ENCODE measurements at places on chromosomes 2 and 18. TPM values are rescaled to one million over a fixed set of nuclear protein-coding genes. Genes with fewer than 3 reads are reported as not detected.

Gene CAB39
- 83.1 TPM for total RNA-seq

Gene GKN2
- total RNA-seq, result 9.7 TPM

Gene FAM117B
- total RNA-seq, result 5.3 TPM

Gene FBXO41
- total RNA-seq, result 6.1 TPM

Gene CFC1
- not detected for total RNA-seq

Gene SIX2
- 6.6 TPM for total RNA-seq

Gene MERTK
- total RNA-seq, result 69.9 TPM

Gene RIT2
- total RNA-seq, result not detected

Gene EVX2
- total RNA-seq, result not detected

Gene GNLY
- 8.5 TPM for total RNA-seq

Gene HOXD3
- 3.9 TPM for total RNA-seq

Gene IAH1
- total RNA-seq, result 53.6 TPM

GRCh38 chr2:150919901-150920300 is 341.8 kb downstream of the RBM43 start:
- H3K4me3 ChIP-seq, result no peak overlapping the region
- no peak for DNase-seq
- H3K27me3 ChIP-seq, result no peaks in the 10 kb centered on the region
- no peak overlapping the region for H3K27ac ChIP-seq
- H3K4me1 ChIP-seq, result no peaks in the 10 kb centered on the region

- no peak overlapping the region for H3K27ac ChIP-seq
- H3K36me3 ChIP-seq, result no peaks in the 10 kb centered on the region
- peaks cover 40% of the 10 kb centered on the region for H3K4me1 ChIP-seq
- DNase-seq, result no peak
- no peak overlapping the region for H3K4me3 ChIP-seq
- no peaks in the 10 kb centered on the region for H3K27me3 ChIP-seq
Observed at GRCh38 chr2:152473151-152473857, 138.3 kb downstream of the FMNL2 start.

DNA sequence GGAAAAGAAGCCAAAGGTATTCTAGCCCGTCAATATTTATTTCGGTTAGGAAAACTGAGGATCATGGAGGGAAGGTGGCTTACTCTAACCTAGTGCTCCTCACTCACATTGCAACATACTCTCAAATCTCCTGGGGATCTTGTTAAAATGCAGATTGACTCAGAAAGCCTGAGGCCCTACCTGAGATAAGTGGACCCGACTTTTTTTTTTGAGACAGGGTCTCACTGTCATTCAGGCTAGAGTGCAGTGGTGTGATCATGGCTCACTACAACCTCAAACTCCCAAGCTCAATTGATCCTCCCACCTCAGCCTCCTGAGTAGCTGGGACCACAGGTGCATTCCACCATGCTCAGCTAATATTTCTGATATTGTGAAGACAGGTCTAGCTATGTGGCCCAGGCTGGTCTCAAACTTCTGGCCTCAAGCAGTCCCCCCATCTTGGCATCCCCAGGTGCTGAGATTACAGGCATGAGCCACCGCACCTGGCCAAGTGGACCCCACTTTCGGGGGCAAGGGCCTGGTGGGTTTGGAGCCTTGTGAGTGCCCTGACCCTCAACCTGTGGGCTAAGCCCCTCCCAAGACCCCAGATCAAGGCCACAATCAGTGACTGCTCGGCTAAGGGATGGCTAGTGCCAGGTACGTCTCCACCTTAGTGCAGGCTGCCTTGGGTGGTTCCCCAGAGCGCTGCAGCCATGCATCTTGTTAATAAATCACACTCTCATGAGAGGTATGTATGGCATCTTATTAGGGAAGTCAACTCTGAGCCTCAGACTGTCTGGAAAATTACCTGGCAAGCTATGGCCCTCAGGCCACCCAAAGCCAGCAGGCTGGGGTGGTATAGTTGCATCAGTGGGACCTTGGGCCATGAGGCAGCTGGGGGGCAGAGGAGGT is 1.1 kb upstream of the NEURL3 start:
- H3K4me1 ChIP-seq, result peaks cover 12% of the 10 kb centered on the region
- H3K4me3 ChIP-seq, result no peak overlapping the region
- no peaks in the 10 kb centered on the region for H3K27me3 ChIP-seq
- H3K27ac ChIP-seq, result no peak overlapping the region

GRCh38 chr2:233801357-233802131 is 23.4 kb downstream of the MROH2A start:
- DNase-seq, result no peak
- H3K27me3 ChIP-seq, result no peaks in the 10 kb centered on the region
- no peak overlapping the region for H3K4me3 ChIP-seq
- no peaks in the 10 kb centered on the region for H3K4me1 ChIP-seq
- no peaks in the 10 kb centered on the region for H3K36me3 ChIP-seq
- H3K27ac ChIP-seq, result no peak overlapping the region

- no peaks in the 10 kb centered on the region for H3K27me3 ChIP-seq
- no peak overlapping the region for H3K4me3 ChIP-seq
- no peaks in the 10 kb centered on the region for H3K36me3 ChIP-seq
- no peak for DNase-seq
Observed at GRCh38 chr18:29501952-29502351, 1325.0 kb upstream of the CDH2 start.

GRCh38 chr2:10524341-10524740 is 76.2 kb upstream of the ODC1 start:
- no peak overlapping the region for H3K4me3 ChIP-seq
- no peaks in the 10 kb centered on the region for H3K36me3 ChIP-seq
- no peaks in the 10 kb centered on the region for H3K4me1 ChIP-seq

GRCh38 chr2:144326825-144327224 is 193.1 kb downstream of the ZEB2 start:
- peaks cover 6% of the 10 kb centered on the region for H3K4me1 ChIP-seq
- no peak overlapping the region for H3K4me3 ChIP-seq
- H3K27ac ChIP-seq, result no peak overlapping the region
- no peak for DNase-seq
- H3K36me3 ChIP-seq, result no peaks in the 10 kb centered on the region

DNA sequence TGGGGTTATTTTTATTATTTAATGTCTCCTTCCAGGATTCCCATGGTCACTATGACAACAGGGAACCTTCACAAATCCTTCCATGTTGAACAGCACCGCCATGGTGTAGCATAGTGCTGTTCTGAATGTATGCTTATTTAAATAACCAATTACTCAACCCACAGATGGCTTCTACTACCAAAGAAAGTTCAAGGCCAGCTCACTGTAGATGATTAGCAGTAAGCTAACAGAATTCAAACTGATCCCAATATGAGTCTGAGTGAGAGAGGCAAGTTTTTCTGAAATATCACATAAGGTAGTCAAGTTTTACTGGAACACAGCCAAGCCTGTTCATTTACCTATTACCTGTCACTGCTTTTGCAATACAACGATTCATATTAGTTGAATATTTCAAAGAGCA is 51.2 kb downstream of the CLASP1 start:
- no peaks in the 10 kb centered on the region for H3K36me3 ChIP-seq
- no peak for DNase-seq
- no peak overlapping the region for H3K27ac ChIP-seq
- peaks cover 7% of the 10 kb centered on the region for H3K4me1 ChIP-seq
- no peaks in the 10 kb centered on the region for H3K27me3 ChIP-seq

- no peaks in the 10 kb centered on the region for H3K36me3 ChIP-seq
- H3K4me1 ChIP-seq, result no peaks in the 10 kb centered on the region
- DNase-seq, result no peak
Observed at GRCh38 chr2:317501-318424, 29.9 kb upstream of the ALKAL2 start.

GRCh38 chr18:58409802-58410445 is 219.0 kb downstream of the ALPK2 start:
- H3K27ac ChIP-seq, result no peak overlapping the region
- no peak overlapping the region for H3K4me3 ChIP-seq
- DNase-seq, result no peak
- no peaks in the 10 kb centered on the region for H3K4me1 ChIP-seq

DNA sequence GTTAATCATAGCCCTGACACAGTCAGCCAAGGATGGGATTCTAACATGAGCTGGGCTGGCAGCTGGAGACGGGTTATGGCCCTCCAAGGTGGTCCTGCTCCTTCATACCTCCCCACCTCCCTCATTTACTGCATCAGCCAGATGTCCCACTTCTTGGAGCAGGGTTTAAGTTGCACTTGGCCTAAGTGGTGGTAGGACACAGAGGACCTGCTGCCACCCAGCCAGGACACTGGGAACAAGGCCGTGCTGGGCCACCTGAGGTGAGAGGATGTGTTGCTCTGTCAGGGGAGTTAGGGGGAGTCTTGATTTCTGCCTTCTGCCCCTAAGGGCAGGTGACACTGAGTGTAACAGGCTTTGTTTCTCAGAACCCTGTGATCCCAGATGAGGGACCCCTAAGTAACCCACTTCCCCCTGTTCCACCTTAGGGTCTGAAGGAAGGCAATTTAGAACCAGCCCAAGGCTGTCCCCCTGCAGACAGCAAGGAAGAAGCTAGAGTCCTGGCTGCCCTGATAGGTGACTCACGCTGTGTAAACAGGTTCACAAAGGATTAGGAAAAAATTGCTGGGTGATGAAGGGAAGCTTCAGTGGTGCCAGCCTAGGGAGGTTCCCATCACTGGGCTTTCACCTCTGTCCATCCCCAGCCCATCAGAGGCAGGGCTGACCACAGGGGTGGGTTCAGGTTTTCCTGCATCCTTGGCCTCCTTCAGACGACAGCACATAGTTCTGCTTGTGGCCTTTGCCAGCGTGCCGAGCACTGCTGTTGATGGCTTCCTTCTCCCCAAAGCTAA is 114.3 kb upstream of the MCFD2 start:
- peaks cover 51% of the 10 kb centered on the region for H3K36me3 ChIP-seq
- H3K27ac ChIP-seq, result peak overlapping the region; percentile 6
- H3K4me3 ChIP-seq, result no peak overlapping the region

- H3K4me3 ChIP-seq, result no peak overlapping the region
- no peak for DNase-seq
- no peaks in the 10 kb centered on the region for H3K4me1 ChIP-seq
- H3K27me3 ChIP-seq, result no peaks in the 10 kb centered on the region
- H3K27ac ChIP-seq, result no peak overlapping the region
- H3K36me3 ChIP-seq, result no peaks in the 10 kb centered on the region
Observed at GRCh38 chr2:102520009-102520408, 47.0 kb downstream of the SLC9A4 start.

GRCh38 chr2:175937216-175937615 is 64.9 kb downstream of the LNPK start:
- no peak for DNase-seq
- no peaks in the 10 kb centered on the region for H3K4me1 ChIP-seq
- H3K36me3 ChIP-seq, result no peaks in the 10 kb centered on the region
- H3K27me3 ChIP-seq, result no peaks in the 10 kb centered on the region
- H3K4me3 ChIP-seq, result no peak overlapping the region
- H3K27ac ChIP-seq, result no peak overlapping the region

DNA sequence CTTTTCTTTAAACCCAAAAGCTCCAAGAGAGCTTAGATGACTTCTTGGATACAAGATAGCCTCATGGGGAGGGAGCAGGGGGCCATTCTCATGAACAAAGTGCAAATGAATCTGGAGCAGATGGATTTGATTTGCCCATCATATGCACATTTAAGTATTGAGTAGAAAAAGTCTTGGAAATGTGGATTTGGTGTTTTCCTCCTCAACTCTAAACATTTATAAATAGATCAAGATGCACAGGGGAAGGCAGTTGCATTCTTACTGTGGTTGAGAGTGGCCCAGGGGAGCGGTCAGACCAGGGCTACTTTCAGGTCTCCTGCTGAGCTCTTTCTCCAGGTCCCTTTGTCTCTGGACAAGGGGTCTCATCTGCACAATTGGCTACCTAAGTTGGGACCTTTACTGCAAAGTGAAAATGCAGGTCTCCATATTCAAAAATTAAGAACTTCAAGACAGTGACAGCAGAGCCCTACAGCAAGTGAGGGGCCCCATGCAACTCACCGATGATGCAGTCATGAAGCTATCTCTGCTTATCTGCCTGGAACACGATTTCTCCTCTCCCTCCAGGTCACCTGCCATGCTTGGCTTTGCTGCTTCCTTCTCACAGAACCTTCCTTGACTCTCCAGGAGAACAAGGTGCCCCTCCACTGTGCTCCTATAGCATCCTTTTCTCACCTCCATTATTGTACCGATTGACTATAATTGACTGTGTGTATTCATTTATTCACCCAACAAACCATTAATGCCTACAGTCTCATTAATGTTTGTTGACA is 145.4 kb downstream of the LPIN1 start:
- DNase-seq, result no peak
- no peaks in the 10 kb centered on the region for H3K27me3 ChIP-seq
- no peaks in the 10 kb centered on the region for H3K4me1 ChIP-seq

- no peaks in the 10 kb centered on the region for H3K4me1 ChIP-seq
- DNase-seq, result no peak
- H3K4me3 ChIP-seq, result no peak overlapping the region
- H3K27ac ChIP-seq, result no peak overlapping the region
- no peaks in the 10 kb centered on the region for H3K27me3 ChIP-seq
Observed at GRCh38 chr2:222445227-222445626, 20.9 kb downstream of the SGPP2 start.

DNA sequence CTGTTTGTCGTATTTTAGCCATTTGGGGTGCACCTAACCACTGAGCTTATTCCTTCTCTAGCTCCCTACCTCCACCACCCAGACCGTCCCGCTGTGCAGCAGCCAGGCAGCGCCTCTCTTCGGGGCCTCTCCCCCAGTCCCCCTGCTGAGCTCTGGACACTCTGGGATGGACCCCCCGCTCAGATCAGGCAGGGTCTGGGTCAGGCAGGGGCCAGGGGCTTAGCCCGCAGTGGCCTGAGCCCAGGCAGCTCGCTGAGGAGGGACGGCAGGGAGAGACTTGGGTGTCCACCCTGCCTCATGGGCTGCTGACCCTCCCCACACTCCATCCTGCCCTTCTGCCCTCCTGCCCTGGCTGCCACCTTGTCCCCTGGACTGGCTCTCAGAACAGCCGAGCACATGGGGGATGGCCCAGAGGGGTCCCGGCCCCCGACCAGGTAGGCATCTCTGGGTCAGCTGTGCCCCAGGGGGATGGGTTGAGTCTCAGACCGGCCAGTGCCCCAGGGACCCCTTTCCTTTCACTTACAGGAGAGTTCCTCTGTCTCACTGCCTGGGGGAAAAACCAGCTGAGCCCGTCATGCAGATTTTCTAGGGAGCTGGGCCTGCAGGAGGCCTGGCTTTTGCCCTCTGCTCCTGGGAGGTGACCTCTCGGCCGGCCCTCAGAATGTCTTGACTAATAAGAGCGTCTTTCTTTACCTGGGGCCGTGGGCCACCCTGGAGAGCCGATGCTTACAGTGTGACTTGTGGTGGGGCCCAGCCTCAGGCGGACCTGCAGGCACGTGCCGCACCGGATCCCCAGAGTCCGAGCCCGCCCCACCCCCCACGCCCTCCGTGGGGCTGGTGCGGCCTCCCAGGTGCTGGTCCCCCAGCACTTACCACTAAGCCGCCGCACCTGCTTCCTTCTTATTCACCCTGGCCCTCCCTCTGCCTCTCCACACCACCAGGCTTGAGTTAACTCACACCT is 22.8 kb upstream of the PXDN start:
- H3K4me3 ChIP-seq, result no peak overlapping the region
- H3K36me3 ChIP-seq, result no peaks in the 10 kb centered on the region
- H3K4me1 ChIP-seq, result peaks cover under 1% of the 10 kb centered on the region
- DNase-seq, result no peak

GRCh38 chr18:43422518-43422917 is 145.2 kb upstream of the SYT4 start:
- no peaks in the 10 kb centered on the region for H3K27me3 ChIP-seq
- no peaks in the 10 kb centered on the region for H3K36me3 ChIP-seq
- no peak overlapping the region for H3K4me3 ChIP-seq
- no peak overlapping the region for H3K27ac ChIP-seq
- no peaks in the 10 kb centered on the region for H3K4me1 ChIP-seq
